Memory B cell (primary cell): ENCODE measurements at places on chromosomes 3 and 15.

DNA sequence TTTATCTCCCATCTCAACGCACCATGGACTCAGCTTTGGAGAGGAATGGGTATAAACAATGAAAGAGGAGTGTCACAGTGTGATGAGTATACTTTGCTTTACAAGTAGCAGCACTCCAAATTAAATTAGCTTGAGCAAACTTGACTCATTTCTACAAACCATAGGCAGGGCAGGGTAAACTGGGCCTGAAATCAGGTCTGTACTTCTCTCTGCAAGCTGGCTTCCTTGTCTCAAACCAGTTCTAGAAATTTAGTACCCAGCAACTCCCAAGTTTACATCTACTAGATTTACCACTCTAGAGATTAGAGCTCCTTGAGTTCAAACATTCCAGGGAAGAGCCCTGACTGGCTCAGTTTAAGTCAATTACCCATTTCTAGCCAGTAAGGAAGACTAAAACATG is 37.4 kb upstream of the NEO1 start:
- DNase-seq, result no peak
- H3K27me3 ChIP-seq, result peaks cover 4% of the 10 kb centered on the region
- H3K4me1 ChIP-seq, result no peaks in the 10 kb centered on the region
- no peaks in the 10 kb centered on the region for H3K36me3 ChIP-seq

GRCh38 chr3:118269537-118270125 is 765.0 kb downstream of the IGSF11 start:
- DNase-seq, result no peak
- no peak overlapping the region for H3K27ac ChIP-seq
- H3K4me3 ChIP-seq, result no peak overlapping the region
- H3K36me3 ChIP-seq, result no peaks in the 10 kb centered on the region
- no peaks in the 10 kb centered on the region for H3K4me1 ChIP-seq

DNA sequence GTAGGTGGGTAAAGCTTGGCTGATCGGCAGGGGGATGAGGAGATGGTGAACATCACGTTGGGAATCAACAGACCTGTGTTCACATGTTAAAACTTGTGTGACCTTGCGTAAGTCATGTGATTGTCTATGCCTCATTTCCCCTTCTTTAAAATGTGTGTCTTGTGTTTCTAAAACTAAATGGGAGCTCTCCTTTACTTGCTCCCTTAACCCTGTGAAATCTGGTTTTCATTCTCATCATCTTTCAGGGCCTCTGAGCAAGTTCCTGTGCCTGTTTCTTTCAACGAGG is 29.7 kb upstream of the IREB2 start:
- H3K36me3 ChIP-seq, result no peaks in the 10 kb centered on the region
- no peak for DNase-seq
- no peak overlapping the region for H3K4me3 ChIP-seq
- peaks cover 6% of the 10 kb centered on the region for H3K27me3 ChIP-seq

DNA sequence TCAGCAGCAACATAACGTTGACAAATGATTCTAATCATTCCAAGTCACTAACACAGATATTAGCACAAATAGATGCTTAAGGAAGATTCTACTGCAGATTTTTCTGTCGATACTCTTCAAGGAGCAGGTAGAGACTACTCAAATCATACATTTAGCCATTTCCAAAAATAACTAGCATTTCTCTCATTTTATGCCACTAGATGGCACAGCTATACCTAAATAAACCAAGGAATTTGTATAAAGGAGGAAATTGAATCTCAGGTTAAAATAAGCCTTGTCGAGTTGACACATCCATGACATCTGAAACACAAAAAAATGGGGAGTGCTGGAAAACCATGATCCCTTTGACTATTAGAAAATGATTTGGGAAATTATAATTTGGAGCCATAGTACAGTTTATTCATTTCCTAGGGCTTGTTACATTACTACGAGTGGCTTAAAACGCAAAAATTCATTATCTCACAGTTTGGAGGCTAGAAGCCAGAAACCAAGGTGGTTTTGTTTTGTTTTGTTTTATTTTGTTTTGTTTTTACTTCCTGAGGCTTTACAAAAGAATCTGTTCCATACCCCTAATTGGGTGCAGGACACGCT is 59.5 kb upstream of the STRIT1 start:
- H3K4me3 ChIP-seq, result no peak overlapping the region
- H3K27ac ChIP-seq, result no peak overlapping the region
- no peaks in the 10 kb centered on the region for H3K4me1 ChIP-seq
- H3K36me3 ChIP-seq, result no peaks in the 10 kb centered on the region
- no peaks in the 10 kb centered on the region for H3K27me3 ChIP-seq
